IPS-NIHi11 (cell line): ENCODE measurements at places on chromosomes 13 and 19.
A peak's percentile ranks its signal among the peaks of the same experiment; 100 is the strongest.

- no peak for DNase-seq
Measured at GRCh38 chr13:73171271-73171682, 112.5 kb downstream of the KLF5 start.

DNA sequence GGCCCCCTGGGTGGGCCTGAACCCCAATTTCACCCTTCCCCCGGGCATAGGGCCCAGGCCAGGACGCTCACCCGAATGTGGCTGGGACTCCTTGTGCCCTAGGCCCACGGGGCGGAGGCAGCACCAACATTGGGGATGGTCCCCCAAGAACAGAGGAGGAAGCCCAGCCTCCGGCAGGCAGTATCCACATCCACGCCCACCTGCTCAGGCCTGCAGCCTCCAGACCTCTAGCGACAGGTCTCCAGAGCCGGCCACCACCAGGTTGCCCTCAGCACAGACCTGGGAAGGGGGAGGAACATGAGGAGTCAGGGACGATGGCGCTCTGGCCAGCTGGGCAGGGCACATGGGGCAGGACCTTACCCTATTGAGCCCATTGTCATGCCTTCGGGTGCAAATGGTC lies 1.2 kb downstream of the GNG14 start:
- DNase-seq, result no peak

GRCh38 chr13:30774214-30774730 lies 38.9 kb downstream of the ALOX5AP start:
- no peak for DNase-seq

GRCh38 chr13:85533911-85534310 lies 265.3 kb downstream of the SLITRK6 start:
- DNase-seq, result no peak

GRCh38 chr13:112056284-112056727 lies 10.6 kb upstream of the SOX1 start:
- peak; percentile 83 for DNase-seq

- no peak for DNase-seq
Measured at GRCh38 chr13:103036268-103036667, 29.9 kb downstream of the SLC10A2 start.

- no peak for DNase-seq
Measured at GRCh38 chr19:58351558-58351878, 1.8 kb downstream of the A1BG start.

- no peak for DNase-seq
Measured at GRCh38 chr19:38284422-38284821, 19.6 kb upstream of the C19orf33 start.

DNA sequence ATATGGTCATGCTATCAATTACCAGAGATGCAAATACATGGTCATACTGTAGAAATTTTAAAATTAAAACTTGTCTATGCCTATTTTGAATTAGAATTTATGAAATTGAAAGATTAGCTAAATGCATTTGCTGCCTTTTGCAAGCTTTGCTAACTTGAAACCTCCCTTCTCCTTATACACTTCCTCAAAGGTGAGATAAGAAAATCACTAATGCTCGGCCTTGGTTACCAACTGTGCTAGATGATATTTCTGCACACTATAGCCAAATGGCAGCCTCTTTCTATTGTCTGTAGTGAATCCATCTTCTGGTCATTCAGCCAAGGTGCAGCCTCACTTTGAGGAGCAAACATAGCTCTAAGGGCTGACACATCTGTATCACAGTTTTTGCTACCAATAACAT lies 31.1 kb upstream of the MYCBP2 start:
- no peak for DNase-seq

- DNase-seq, result no peak
Measured at GRCh38 chr13:112820318-112820717, 130.5 kb downstream of the ATP11A start.

DNA sequence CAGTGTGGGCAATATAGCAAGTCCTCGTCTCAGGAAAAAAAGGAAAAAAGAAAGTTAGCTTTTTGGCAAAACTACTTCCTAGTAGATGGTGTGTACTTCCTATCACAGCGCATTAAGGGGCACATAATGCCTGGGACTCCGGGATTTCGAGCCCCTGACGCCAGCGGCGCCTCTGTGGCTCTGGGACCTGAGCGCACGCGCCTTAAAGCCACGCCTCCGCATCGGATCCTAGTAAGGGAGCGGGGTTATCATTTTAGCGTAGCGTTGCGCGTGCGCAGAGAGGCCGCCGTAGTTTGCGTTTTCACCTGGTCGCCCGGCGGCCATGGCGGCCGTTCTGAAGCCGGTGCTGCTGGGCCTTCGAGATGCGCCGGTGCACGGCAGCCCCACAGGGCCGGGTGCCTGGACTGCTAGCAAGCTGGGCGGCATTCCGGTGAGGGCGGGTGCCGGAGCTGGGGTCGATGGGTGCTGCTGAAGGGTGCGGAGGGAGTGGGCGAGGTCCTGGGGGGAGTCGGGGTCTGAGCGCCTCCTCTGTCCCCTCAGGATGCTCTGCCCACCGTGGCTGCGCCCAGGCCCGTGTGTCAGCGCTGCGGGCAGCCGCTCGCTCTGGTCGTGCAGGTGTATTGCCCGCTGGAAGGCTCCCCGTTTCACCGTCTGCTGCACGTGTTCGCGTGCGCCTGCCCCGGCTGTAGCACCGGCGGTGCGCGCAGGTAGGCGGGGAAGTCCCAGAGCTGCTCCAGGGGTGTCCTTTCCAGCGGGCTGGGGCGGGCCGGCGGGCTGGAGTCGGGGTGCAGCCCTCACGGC lies at the start of gene PDCD2L:
Gene PDCD2L, plus strand, starts transcription at position 291 of the 801 bp plus-strand sequence. Its CDS starts 32 bp downstream, at position 323.
- peak; percentile 97 for DNase-seq

GRCh38 chr19:23932878-23933277 lies 18.2 kb downstream of the ZNF726 start:
- DNase-seq, result no peak

DNA sequence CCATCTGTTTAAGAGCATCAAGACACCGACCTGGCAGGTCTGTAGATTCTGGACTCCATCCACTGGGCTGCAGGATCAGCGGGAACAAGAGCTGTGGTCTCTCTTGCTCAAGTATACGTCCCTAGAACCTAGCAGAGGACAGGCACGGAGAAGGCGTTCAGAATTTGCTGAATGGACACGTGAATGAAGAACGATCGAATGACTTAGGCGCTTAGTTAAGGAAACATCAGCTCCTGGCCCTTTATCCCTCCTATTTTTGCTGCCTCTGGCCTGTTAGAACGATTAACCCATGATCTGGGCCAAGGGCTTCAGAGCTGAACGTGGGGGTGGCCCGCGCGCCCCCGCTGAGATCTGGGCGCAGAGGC lies 953 bp downstream of the DZIP1 start:
- no peak for DNase-seq

DNA sequence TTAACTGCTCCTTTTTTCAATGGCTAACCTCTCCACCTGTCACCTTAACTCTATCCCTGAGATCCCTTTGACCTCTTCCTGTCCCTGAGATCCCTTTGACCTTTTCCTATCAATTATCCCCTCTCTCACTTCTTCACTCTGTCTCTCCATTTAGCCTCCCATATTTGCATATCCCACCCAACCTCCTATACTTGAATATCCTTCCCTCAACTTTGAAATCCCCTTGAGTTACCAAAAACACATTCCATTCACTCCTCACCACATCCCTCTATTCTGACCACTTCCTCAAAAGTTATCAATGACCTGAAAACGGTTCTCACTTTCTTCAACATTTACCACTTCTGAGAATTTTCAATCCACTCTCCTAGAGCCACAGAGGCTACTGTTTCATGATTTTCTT lies 3.0 kb downstream of the MYCBP2 start:
- no peak for DNase-seq
